ENCODE measurements at places on chromosomes 16 and 17.

DNA sequence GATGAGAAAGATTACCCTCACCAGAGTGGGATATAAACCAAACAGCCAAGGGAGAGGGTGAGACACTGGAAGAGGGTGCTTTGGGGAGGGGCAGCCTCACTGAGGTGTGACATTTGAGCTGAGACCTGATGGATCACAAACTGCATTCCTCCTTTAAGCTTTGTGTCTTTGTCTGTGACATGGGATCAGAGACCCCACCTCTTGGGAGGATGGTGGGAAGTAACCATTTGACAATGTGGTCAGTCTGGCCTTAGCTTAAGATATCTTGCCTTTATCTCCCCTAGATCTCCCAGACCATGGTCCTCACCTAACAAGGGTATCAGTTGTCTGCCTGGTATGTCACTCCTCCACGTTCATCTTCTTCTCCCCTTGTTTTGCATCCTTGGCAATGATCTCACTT lies 163.4 kb downstream of the SHISA9 start:
- no peak for DNase-seq

GRCh38 chr16:84950906-84951305 lies 60.4 kb downstream of the ZDHHC7 start:
- no peak for DNase-seq

- DNase-seq = no peak
Measured at GRCh38 chr16:51556694-51557340, 405.7 kb upstream of the SALL1 start.

DNA sequence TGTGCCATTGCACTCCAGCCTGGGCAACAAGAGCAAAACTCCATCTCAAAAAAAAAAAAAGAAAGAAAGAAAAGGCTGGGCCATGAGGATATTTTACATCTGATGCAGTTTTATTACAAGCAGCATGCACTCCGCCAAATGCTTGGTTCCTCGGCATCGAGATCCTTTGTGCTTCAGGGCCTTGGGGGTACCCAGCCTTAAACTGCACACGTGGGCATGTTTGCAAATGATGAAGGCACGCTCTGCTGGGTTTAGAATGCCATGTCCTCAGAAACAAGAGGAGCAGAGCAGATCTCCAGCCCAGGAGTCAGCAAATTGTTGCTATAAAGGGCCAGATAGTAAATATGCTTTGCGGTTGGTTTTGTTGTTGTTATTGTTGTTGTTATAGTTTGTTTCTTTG lies 153.2 kb downstream of the KATNIP start:
- no peak for DNase-seq

- no peak for DNase-seq
Measured at GRCh38 chr16:89770367-89770766, 46.1 kb downstream of the FANCA start.

DNA sequence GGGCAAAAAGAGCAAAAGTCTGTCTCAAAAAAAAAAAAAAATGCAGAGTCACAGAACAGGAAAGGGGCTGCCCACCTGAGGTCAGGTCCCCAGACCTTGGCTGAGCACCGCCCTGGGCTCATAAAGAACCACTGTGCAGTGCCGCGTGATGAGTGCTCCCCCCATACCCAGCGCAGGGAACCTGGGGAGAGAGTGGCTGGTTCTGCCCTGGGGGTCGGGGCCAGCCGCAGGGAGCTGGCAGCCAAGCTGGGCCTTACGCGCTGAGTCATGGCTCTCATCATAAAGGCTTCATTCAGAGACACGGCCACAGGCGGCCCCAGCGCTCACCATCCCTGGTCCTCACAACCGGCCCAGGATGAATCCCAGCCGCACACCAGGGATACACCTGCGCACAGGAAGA lies 80.7 kb downstream of the RAB11FIP4 start:
- DNase-seq = no peak

DNA sequence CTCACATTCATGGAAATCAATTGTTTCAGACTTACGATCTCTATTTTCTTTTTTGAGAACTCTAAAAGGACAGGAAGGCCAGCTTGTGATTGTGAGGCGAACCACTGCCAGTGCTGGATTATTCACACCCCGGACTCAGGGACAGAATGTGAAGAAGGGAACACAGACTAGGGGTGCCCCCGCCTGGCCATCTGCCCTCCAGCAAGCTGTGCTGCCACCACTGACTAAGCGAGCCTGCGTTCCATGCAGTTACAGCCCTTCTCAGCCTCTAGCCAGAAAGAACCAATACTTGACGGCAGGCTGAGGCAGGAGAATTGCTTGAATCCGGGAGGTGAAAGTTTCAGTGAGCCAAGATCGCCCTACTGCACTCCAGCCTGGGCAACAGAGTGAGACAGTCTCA lies 2.8 kb downstream of the HAGH start:
- no peak for DNase-seq

GRCh38 chr17:78899361-78900260 lies 3.4 kb downstream of the CEP295NL start:
- DNase-seq = no peak

DNA sequence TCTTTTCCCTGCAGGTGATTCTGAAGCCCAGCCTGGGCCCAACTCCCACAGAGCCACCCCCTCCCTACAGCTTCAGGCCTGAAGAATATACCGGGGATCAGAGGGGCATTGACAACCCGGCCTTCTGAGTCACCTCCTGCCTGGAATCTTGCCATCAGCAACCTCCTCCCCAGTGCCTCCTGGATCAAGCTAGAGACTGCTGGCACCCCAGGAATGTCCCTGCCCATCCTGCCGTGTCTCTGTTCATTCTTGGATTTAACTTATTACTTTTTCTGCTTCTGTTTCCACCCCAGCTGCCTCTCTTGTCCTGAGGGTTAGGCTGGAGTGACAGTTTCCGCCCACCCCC lies 4.9 kb downstream of the TMEM92 start:
- DNase-seq = no peak

- DNase-seq = no peak
Measured at GRCh38 chr16:75780669-75781068, 54.4 kb upstream of the CPHXL start.

GRCh38 chr16:19522397-19522732 lies 467 bp upstream of the GDE1 start:
- DNase-seq = no peak

GRCh38 chr17:74623693-74624093 lies at the start of gene CD300E:
Gene CD300E (minus strand): TSS chr17:74623738. CDS start chr17:74623621, 117 bp downstream.
- DNase-seq = no peak

- no peak for DNase-seq
Measured at GRCh38 chr16:89599451-89599858, 14.0 kb upstream of the DPEP1 start.

DNA sequence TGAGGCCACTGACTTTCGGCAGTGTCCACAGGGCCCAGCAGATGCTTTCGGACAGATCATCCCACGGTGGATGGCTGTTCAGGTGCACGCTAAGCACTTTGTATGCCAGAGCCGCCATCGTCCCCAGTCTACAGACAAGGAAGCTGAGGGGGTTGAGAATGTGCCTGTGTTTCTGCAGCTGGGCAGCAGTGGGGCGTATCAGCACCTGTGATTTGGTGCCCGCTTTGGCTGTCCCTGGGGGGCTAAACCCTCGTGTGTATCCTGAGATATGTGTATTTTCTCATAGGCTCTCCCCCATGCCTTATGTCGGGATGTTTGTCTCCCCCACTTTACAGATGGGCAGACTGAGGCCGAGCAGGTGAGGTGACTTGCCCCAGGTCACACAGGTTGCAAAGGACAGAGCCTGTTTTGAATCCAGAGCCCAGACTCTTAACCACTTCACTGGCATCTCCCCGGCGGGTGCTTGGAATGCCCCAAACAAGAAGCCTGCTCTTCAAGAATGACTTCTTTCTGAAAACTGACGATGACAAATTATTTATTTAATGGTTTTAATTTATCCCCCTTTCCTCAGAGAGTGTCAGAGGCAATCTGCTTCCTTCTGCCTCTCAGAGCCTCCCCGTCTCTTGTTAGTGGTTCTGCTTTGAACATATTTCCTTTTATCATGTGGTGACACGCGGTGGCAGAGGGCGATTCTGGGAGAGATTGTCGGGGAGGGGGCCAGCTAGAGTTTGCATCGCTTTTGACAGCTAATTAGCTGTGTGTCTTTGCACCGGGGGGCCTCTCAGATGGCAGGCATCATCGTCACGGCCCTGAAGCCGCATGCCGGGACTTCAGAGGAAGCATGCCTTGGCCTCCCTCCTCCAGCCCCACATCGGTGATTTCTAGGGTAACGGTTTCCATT lies 149.6 kb upstream of the CIBAR2 start:
- no peak for DNase-seq
